ENCODE measurements at places on chromosomes 5 and 9.

DNA sequence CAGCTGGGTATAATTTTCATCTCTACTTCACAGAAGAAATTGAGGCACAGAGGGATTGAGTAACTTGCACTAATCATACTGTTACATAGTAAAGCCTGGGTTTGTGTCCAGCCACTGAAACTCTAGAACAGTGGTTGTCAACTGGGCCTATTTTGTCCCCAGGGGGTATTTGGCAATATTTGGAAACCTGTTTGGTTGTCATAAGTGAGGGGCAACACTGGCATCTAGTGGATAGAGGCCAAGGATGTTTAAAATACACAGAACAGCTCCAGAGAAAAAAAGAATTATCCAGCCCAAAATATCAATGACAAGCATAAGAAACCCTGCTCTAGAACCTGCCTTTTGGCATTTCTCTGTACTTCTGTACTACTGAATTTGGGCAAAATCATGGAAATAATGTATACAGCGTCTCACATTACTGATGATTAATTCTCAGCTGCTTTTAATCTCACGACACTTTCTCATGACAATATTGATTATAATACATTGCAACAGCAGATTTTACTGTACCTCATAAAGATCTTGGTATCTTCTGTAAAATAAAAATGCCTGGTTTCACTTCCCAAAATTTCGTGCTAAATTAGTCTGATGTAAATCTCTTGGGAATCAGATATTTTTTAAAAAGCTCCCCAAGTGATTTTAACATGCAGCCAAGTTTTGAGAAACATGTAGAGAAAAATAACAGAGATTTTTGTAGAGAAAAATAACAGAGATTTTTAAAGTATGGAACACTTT lies 112.7 kb downstream of the RORB start:
- H3K27me3 ChIP-seq = no peaks in the 10 kb centered on the region

DNA sequence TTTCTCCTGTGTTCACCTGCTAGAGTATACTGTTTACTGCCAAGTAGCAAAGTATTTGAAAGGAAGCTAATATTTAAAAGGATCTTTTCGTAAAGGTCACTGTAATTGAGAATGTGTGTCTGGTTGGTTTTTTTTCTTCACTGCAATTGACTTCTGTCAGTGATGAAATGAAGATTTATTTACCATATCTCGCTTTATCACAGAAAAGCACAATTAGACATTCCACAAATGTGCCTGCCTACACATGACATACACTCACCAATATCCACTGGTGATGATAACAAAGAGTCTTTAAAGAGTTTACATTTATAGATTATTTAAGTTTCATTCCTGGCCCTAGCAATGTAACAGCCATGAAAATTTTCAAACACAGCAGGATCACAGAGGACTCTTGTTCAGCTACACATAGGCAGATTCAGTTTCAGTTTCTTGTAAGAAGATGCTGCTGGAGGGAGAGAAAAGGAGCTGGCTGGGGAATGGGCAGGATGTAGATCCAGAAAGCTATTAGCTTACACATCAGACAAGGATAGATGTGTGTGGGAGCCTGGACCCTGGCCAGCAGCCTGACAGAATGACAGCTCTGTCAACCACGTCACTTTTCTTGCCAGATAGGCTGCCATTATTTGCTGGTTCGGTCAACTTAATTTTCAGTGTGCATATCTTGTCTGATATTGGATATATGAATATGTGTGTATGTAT lies 104.0 kb downstream of the GDNF start:
- no peak overlapping the region for H3K4me3 ChIP-seq
- H3K36me3 ChIP-seq = peaks cover 28% of the 10 kb centered on the region
- H3K27ac ChIP-seq = no peak overlapping the region

DNA sequence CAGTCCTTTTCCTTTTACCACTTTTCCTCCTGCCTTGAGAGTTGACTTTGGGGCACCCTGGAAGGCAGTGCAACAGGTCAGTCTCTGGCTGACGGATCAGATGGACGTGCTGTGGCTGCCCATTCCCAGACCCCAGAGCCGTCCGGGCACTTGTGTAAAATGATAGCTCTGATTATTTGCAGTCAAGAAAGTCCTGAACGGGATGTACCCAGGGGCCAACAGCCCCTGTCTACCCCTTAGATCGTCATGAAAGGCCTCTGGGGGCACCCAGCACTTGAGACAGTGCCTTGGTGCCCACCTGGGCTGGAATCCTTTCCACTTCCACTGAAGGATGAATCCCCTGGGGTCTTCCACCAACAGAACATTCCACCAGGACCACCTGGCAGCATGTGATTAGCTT lies 17.7 kb upstream of the ANGPTL2 start:
- H3K27me3 ChIP-seq = no peaks in the 10 kb centered on the region
- no peak overlapping the region for H3K4me3 ChIP-seq
- H3K27ac ChIP-seq = no peak overlapping the region
- H3K4me1 ChIP-seq = peaks cover 36% of the 10 kb centered on the region
- H3K36me3 ChIP-seq = no peaks in the 10 kb centered on the region

GRCh38 chr5:148864113-148864841 lies 37.9 kb downstream of the ADRB2 start:
- DNase-seq = no peak
- H3K4me1 ChIP-seq = peaks cover 10% of the 10 kb centered on the region
- peak overlapping the region; percentile 5 for H3K27ac ChIP-seq
- H3K36me3 ChIP-seq = no peaks in the 10 kb centered on the region
- H3K27me3 ChIP-seq = no peaks in the 10 kb centered on the region

GRCh38 chr9:115263371-115264075 lies 145.6 kb upstream of the TNC start:
- no peak for DNase-seq
- H3K4me1 ChIP-seq = peaks cover 11% of the 10 kb centered on the region
- no peaks in the 10 kb centered on the region for H3K27me3 ChIP-seq
- no peak overlapping the region for H3K27ac ChIP-seq
- H3K36me3 ChIP-seq = no peaks in the 10 kb centered on the region
- no peak overlapping the region for H3K4me3 ChIP-seq
